HT-29 (cell line): ENCODE measurements at places on chromosomes 4 and X. TPM values are rescaled to one million over a fixed set of nuclear protein-coding genes. Genes with fewer than 3 reads are reported as not detected.

GYPA gene
- not detected in 2 replicates for total RNA-seq

UGT2B15 gene
- 0.28 TPM in 1 of 2 replicates, not detected in the other for total RNA-seq

TMPRSS11A gene
- not detected in 2 replicates for total RNA-seq

GRCh38 chrX:65744965-65745364 is 77.5 kb downstream of the MSN start:
- no peak for DNase-seq

IL13RA2 gene
- total RNA-seq = not detected in 2 replicates

GRCh38 chr4:169103966-169104412 is 93.9 kb upstream of the CBR4 start:
- no peak for DNase-seq

GRCh38 chr4:154872198-154872597 is 91.1 kb downstream of the RBM46 start:
- DNase-seq = no peak
